T-helper 17 cell (primary cell): ENCODE measurements at places on chromosomes 1 and 21. TPM values are rescaled to one million over a fixed set of nuclear protein-coding genes. Genes with fewer than 3 reads are reported as not detected.

The PLPPR4 gene
- not detected for total RNA-seq

The JAK1 gene
- total RNA-seq = 317 TPM

The AMY1B gene
- not detected for total RNA-seq

The IL12RB2 gene
- 2.1 TPM for total RNA-seq

The FCRLB gene
- 0.16 TPM for total RNA-seq

The APCS gene
- not detected for total RNA-seq

The GBP6 gene
- 0.23 TPM for total RNA-seq

The PTAFR gene
- 2.9 TPM for total RNA-seq

The CCDC24 gene
- 1.5 TPM for total RNA-seq

The AHCYL1 gene
- 16.5 TPM for total RNA-seq

The MAPKAPK2 gene
- total RNA-seq = 182 TPM

The HCRTR1 gene
- total RNA-seq = not detected

The CELA2A gene
- not detected for total RNA-seq

The RAP1GAP gene
- total RNA-seq = 0.07 TPM

The LCE1E gene
- not detected for total RNA-seq

The C1QA gene
- not detected for total RNA-seq

The QSOX1 gene
- total RNA-seq = 22.0 TPM

The GSTM4 gene
- 18.0 TPM for total RNA-seq

The C1orf226 gene
- total RNA-seq = not detected

The TFF2 gene
- total RNA-seq = not detected

The ATAD3C gene
- 0.13 TPM for total RNA-seq

The DCST1 gene
- total RNA-seq = 0.23 TPM

The LYPD8 gene
- not detected for total RNA-seq

The OLFML3 gene
- total RNA-seq = 1.0 TPM

The CFHR5 gene
- not detected for total RNA-seq

The OPTC gene
- not detected for total RNA-seq

The RIPK4 gene
- total RNA-seq = 0.50 TPM

The ATP1A4 gene
- not detected for total RNA-seq

The PHLDA3 gene
- total RNA-seq = 1.6 TPM

The DENND2D gene
- total RNA-seq = 126 TPM

The HSPB7 gene
- not detected for total RNA-seq

The ZNF669 gene
- total RNA-seq = 11.6 TPM

The ISG15 gene
- 19.5 TPM for total RNA-seq

The FCER1G gene
- 12.3 TPM for total RNA-seq

The SELENBP1 gene
- not detected for total RNA-seq

The LPAR3 gene
- 1.9 TPM for total RNA-seq

The ECM1 gene
- total RNA-seq = 0.70 TPM

The OR2L3 gene
- not detected for total RNA-seq

The NECTIN4 gene
- total RNA-seq = not detected

The SLC45A3 gene
- total RNA-seq = 1.7 TPM

The GNG4 gene
- not detected for total RNA-seq

The ACOT11 gene
- 0.67 TPM for total RNA-seq

The PPM1J gene
- 0.42 TPM for total RNA-seq

The ZNF593OS gene
- not detected for total RNA-seq

The SLC30A2 gene
- not detected for total RNA-seq

The RASAL2 gene
- 0.29 TPM for total RNA-seq

The TMCO4 gene
- 18.6 TPM for total RNA-seq

The FLG2 gene
- not detected for total RNA-seq

The L1TD1 gene
- not detected for total RNA-seq

The CLCA4 gene
- total RNA-seq = not detected

The OR13G1 gene
- total RNA-seq = not detected

The CYP4Z1 gene
- not detected for total RNA-seq

The DHX9 gene
- total RNA-seq = 300 TPM

The AMY2A gene
- total RNA-seq = not detected

The SH2D5 gene
- not detected for total RNA-seq

The VCAM1 gene
- not detected for total RNA-seq

The FBLIM1 gene
- not detected for total RNA-seq
